ENCODE measurements at places on chromosomes 4 and X. TPM values are rescaled to one million over a fixed set of nuclear protein-coding genes. Genes with fewer than 3 reads are reported as not detected.

The COL4A5 gene
- total RNA-seq, result 119 TPM

The TMEM184C gene
- 54.8 TPM for total RNA-seq

The CLDN2 gene
- total RNA-seq, result 5.6 TPM

The SPANXC gene
- not detected for total RNA-seq

The P2RY8 gene
- total RNA-seq, result 0.39 TPM

The F8A3 gene
- total RNA-seq, result 0.88 TPM

The F9 gene
- total RNA-seq, result not detected

The PPP2R2C gene
- total RNA-seq, result 70.7 TPM

The NOX1 gene
- total RNA-seq, result not detected

The GPRASP1 gene
- 35.4 TPM for total RNA-seq

The HSD17B13 gene
- total RNA-seq, result 0.33 TPM

The GPC3 gene
- 109 TPM for total RNA-seq

The PCDH7 gene
- 140 TPM for total RNA-seq

The SLC7A11 gene
- total RNA-seq, result 385 TPM

The MAGED2 gene
- 370 TPM for total RNA-seq

The QRFPR gene
- 1.5 TPM for total RNA-seq

The MTHFD2L gene
- 27.2 TPM for total RNA-seq

The CT47B1 gene
- not detected for total RNA-seq

GRCh38 chr4:42767669-42768068, 110.8 kb upstream of the ATP8A1 start:
- DNase-seq, result no peak

- DNase-seq, result no peak
These were observed 1408.0 kb downstream of the RAPGEF2 start for GRCh38 chr4:160510928-160511327.

- DNase-seq, result no peak
These were observed 1.4 kb upstream of the AADAT start for GRCh38 chr4:170091069-170091696.

- no peak for DNase-seq
These were observed 28.4 kb downstream of the ZNF185 start for GRCh38 chrX:152926279-152926678.

- no peak for DNase-seq
These were observed 191.5 kb downstream of the SLIT2 start for GRCh38 chr4:20443015-20443805.

DNA sequence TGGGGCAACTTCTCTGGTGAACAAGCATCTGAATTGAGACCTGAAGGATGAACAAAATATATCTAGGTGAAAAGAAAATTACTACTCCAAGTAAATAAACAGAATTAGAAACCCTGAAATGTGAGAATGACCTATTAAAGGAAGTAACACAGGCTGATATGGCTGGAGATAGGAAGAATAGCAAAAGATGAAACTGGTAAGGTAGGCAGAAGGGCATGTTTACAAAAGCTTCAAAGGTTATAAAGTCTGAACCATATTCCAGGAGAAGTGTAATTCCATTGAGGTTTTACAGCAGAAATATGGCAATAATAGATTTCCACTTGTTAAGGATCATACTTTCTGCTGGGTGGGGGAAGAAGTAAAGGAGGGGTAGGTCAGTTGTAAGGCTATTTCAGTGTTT, 452.0 kb downstream of the GBA3 start:
- DNase-seq, result no peak

GRCh38 chr4:121484633-121485032, 103.8 kb upstream of the QRFPR start:
- no peak for DNase-seq

GRCh38 chr4:121182296-121182695, 18.2 kb upstream of the TNIP3 start:
- no peak for DNase-seq

GRCh38 chr4:142405695-142406498, 440.2 kb downstream of the INPP4B start:
- DNase-seq, result no peak

- DNase-seq, result no peak
These were observed 15.7 kb upstream of the TMEM150C start for GRCh38 chr4:82577451-82577850.

DNA sequence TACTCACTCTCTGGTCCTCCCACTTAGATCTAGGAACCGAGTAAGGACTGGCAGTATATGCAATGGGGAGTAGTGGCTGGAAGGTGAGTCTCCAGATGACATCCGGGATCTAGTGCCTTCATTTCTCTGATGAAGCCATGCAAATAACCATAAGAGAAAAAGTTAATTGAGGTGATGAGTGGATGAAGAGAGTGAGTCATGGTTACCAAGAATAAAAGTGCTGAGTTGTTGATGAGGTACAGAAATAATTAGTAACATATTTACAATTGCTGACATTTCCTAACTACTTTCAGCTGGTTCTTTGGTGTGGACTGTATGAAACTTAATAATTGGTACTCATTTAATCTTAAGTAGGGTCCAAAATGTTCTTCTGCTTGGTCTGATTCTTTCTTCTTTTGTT, 146.7 kb upstream of the PITX2 start:
- no peak for DNase-seq

DNA sequence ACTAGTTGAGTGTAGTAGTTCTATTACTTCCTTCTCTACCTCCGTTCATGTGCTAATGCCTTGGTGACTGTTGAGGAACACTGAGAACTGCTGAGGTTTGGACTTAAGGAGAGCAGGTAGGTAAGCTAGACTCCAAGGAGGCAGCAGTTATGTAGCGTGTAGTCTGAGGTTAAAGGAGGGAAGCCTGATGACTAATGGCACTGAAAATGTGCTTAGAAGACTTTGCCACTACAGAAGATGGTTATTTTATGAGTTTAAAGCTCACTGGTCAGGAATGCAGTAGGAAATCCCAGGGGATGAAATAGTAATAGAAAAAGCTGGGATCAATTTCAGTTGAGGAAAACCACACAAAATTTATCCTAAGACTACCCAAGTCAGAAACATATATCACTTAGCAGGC, 1077.3 kb downstream of the RAPGEF2 start:
- no peak for DNase-seq

DNA sequence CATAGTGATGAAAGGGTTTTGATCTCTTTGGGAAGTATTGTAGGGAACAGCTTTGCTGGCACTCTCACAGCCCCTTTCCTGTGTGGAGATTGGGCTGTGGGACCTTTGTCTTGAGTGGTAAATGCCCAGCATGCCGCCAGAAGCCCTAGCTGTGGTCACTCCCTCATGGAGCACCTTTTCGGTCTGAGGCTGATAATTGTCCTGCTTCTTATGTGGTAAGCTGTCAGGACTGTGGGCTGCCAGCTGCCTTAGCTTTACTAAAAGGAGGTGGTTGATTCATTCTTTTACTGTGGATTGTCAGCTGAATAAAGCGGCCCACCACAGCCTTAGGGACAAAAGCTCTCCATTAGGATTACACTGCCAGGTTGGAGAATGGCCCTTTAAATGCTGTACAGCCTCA, 7.1 kb downstream of the PASD1 start:
- no peak for DNase-seq

GRCh38 chrX:122268353-122268752, 915.7 kb upstream of the GRIA3 start:
- no peak for DNase-seq

GRCh38 chr4:20298986-20299385, 47.3 kb downstream of the SLIT2 start:
- DNase-seq, result no peak

- DNase-seq, result no peak
These were observed 835 bp downstream of the TDO2 start for GRCh38 chr4:155904331-155904730.

DNA sequence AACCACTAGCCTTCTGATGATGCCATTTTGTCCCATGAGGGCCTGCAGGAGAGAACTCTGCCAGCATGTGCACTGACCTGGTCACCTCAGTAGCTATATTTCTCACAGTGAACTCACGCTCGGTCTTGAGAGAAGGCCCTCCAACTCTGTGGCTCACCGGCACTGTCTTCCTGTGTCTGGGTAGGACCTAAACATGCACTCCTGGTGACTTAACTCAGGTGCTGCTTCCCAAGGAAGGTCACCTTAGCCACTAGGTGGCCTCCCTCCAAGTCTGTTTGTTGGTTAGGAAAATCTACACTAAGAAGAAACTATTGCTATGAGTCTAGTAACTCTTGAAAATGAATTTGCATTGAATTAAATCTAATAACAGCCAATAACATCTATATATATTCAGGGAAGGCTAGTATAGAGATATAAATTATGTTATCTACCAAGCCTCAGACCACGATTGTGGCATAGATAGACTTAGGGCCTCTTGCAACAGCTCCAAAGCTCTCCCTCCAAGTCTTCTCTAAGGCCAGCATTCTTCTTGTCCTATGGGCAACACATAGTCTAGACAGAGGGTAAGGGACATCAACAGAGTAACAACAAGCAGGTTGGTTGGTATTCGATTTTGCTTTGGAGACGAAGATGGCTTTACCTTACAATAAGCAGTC, 24.7 kb downstream of the TLR10 start:
- DNase-seq, result no peak

DNA sequence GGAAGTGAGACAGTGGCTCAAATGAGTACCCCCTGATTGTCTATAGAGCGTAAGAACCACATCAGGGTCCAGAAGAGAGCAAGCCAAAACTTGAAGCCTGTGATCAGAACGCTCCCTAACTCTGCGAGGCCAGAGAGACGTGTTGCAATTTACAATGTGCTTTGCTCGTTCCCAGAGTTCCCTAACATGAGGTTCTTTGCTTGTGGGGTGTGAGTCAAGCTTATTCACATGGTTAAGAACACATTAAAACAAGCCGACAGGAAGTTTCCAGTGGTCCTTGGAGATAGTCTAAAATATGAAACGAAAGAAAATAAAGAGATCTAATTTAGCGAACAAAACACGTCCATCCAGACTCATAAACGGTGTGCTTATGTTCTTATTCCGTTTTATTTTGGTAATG, 702.3 kb downstream of the TRIML1 start:
- no peak for DNase-seq

GRCh38 chrX:12234534-12235329, 96.5 kb downstream of the FRMPD4 start:
- no peak for DNase-seq

- no peak for DNase-seq
These were observed 208.7 kb downstream of the SOWAHB start for GRCh38 chr4:76689145-76689817.
